Activated naive CD8-positive, alpha-beta T cell treated with anti-CD3 and anti-CD28 coated beads, Interleukin-2, amount 10 ng/mL, durations not matched to agents 7 days and 5 days (primary cell): ENCODE measurements at places on chromosomes 1 and 21.
A peak's percentile ranks its signal among the peaks of the same experiment; 100 is the strongest.

GRCh38 chr1:95849439-95849838 is 615.4 kb downstream of the RWDD3 start:
- no peak overlapping the region for H3K27ac ChIP-seq
- H3K4me1 ChIP-seq: no peaks in the 10 kb centered on the region
- no peak for DNase-seq
- H3K4me3 ChIP-seq: no peak overlapping the region
- no peaks in the 10 kb centered on the region for H3K27me3 ChIP-seq
- H3K36me3 ChIP-seq: no peaks in the 10 kb centered on the region

DNA sequence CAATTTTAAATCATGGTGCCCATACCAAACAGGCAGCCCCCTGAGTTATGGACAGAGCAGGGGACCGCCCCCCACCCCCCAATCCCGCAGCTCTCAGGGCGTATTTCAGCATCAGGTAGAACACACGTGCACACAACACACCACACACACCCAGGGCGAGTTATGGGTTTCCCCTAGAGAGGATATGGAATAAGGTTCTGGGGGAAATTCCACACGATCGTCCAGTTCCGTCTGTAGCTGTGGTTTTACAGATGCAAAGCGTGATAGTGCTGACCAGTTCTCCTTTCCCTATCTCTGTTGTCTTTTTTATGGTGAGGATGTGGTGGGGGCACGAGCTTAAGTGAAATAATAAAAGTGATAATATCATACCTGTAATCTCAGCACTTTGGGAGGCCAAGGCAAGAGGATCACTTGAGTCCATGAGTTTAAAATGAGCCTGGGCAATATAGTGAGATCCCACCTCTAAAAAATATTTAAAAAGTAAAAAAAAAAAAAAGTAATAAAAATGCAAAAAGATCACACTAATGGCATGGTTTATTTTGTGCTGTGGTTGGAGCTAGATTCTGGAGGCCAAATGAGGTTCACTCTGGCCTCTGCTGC is 25.1 kb downstream of the C2CD2 start:
- no peaks in the 10 kb centered on the region for H3K36me3 ChIP-seq
- H3K27ac ChIP-seq: peak overlapping the region; percentile 46
- DNase-seq: no peak

DNA sequence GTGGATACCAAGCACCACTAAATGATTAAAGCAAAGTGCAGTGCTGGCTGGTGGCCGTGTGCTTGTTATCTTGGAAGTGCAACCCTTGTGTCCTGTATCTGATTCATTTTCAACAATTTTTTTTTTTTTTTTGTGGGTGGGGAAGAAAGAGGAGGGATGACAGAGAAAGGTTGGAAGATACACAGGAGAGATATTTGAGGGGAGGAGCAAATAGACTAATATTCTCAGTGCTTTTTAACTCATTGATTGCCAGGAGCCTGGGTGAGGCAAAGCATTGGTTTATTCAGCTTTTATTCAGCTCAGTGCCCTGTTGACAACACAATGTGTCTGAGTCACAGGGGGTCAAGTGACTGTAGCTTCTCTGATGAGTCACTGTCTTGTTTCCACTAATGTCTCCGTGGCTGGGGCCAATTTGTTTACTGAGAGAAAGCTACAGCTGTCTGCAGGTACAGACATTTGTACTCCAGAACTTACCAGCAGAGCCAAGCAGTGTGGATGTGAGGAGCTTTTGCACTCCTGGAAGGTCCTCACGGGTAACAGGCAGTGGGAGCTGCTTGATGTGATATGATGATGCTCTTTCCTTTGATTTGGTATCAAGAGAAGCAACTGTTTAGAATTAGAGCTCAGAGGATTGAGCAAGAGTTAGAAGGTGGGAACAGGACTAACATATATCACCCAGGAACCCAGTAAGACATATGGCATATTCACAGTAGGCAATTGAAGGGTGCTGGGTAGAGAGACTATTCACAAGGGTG is 23.6 kb upstream of the DNM3 start:
- H3K27me3 ChIP-seq: no peaks in the 10 kb centered on the region
- no peaks in the 10 kb centered on the region for H3K36me3 ChIP-seq
- peaks cover 9% of the 10 kb centered on the region for H3K4me1 ChIP-seq
- H3K4me3 ChIP-seq: no peak overlapping the region
- DNase-seq: no peak

- no peaks in the 10 kb centered on the region for H3K4me1 ChIP-seq
- no peak overlapping the region for H3K27ac ChIP-seq
- H3K27me3 ChIP-seq: no peaks in the 10 kb centered on the region
- no peak overlapping the region for H3K4me3 ChIP-seq
- no peaks in the 10 kb centered on the region for H3K36me3 ChIP-seq
Observed at GRCh38 chr21:24705201-24705600, 902.1 kb downstream of the MRPL39 start.

DNA sequence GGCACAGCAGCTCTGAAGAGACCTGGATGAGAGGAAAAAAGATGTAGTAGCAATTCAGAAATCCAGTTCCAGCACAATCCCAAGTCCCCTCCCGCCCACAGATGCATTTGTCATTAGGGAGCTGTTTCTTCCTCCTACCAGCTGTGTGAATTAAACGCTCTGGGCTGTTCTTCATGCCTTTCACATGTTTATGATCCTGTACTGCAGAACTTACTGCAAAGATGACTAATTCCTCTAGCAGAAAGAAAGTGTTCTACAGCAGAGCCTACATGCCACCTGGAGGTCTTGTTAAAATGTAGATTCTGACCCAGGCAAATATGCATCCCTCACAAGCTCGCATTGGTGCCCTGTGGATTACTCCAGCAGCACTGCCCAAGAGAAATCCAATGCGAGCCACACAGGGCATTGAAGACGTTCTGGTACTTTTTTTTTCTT is 6.5 kb downstream of the ENO1 start:
- peak overlapping the region; percentile 96 for H3K4me3 ChIP-seq
- H3K36me3 ChIP-seq: peaks cover 87% of the 10 kb centered on the region
- peaks cover 58% of the 10 kb centered on the region for H3K4me1 ChIP-seq
- H3K27ac ChIP-seq: peak overlapping the region; percentile 90
- H3K27me3 ChIP-seq: no peaks in the 10 kb centered on the region
- no peak for DNase-seq

DNA sequence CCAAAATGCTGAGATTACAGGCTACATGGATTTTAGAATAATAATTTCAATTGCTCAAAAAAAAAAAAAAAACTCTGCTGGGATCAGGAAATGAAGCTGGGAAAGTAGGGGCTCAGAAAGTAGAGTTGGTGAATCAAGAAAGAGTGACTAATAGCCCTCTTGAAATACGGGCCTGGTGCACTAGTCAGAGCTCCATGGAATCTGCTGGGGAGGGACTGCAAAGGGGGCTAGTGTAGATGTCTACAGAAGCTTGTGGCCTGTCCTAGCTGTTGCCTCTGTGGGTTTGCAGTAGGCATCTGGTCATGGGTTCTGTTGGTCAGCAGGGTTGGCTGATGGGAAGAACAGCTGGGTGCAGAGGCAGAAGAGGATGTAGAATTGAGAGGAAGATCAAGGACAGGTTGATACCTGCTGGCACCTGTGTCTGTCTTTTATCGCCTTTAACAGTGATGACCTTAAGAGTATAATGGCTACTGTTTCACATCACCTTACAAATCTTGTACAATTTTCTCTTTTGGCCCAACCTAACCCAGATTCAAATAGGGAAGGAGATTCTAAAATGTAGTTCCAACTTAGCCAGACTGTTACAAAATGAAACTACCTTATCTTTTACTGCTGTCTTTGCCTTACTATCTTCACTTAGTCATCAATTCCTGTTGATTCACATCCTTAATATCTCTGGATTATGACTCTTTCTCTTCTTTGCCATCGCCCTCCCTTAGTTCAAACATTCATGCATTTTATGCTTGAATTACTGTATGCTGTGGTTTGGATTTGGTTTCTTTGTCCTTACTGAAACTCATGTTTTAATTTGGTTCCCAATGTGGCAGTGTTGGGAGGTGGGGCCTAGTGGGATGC is 126.2 kb downstream of the GIPC2 start:
- H3K4me3 ChIP-seq: no peak overlapping the region
- peaks cover 6% of the 10 kb centered on the region for H3K27me3 ChIP-seq
- H3K36me3 ChIP-seq: no peaks in the 10 kb centered on the region
- no peak overlapping the region for H3K27ac ChIP-seq
- no peaks in the 10 kb centered on the region for H3K4me1 ChIP-seq
- DNase-seq: no peak

DNA sequence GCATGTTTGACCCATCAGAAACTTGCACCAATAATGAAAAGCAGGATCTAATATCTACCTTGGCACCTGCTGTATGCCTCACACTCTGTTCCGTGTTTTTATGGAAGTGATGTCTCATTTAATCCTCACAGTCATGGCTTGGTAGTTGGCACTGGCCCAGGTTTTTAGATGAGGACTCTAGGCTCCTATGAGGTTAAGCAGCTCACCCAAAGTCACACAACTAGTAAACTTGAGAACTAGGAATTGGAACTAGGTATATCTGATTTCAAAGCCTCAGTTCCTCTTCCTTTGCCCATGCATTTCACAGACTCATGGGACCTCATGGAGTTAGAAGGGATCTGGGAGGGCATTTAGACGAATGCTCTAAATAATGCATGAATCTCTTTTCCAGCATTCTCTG is 21.3 kb upstream of the TARBP1 start:
- peaks cover 37% of the 10 kb centered on the region for H3K4me1 ChIP-seq
- H3K36me3 ChIP-seq: peaks cover 3% of the 10 kb centered on the region
- H3K27me3 ChIP-seq: peaks cover 3% of the 10 kb centered on the region
- H3K27ac ChIP-seq: peak overlapping the region; percentile 28
- no peak for DNase-seq

DNA sequence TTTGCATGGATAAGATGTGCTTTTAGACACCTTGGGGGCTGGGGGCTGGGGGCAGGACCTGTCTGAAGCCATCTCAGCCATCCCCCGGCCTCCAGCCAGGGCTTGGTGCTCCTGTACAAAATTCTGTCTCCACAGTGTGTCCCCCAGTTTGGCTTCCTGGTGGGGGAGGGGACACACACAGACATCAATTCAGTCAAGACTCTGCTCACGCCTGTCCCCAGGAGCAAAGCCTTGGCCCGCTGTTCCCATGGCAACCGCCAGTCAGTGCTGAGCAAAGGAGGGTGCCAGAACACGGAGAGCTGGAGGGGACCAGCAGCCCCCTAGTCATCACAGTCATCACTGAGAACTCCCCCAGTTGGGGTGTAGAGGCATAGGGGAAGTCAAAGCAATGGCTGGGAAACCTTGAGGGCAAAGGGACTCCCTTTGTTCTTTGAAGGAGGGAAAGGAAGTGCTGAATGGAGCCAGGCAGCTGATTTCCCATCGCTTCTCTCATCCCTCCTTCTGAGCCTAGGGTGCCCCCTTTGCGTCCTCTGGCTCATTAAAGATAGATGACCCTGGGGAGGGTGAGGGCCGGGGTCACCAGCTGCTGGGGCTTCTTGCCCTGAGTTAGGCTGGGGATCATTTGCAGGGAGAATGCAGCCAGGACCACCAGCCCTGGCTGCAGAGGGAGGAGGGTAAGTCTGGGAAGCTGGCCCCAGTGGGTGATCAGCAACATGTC is 134.9 kb upstream of the IPO9 start:
- H3K4me3 ChIP-seq: no peak overlapping the region
- H3K27me3 ChIP-seq: peaks cover 4% of the 10 kb centered on the region
- H3K36me3 ChIP-seq: no peaks in the 10 kb centered on the region
- no peaks in the 10 kb centered on the region for H3K4me1 ChIP-seq
- no peak overlapping the region for H3K27ac ChIP-seq

- no peaks in the 10 kb centered on the region for H3K4me1 ChIP-seq
- peak; percentile 24 for DNase-seq
- H3K27ac ChIP-seq: no peak overlapping the region
Observed at GRCh38 chr21:45993210-45994085, 11.9 kb downstream of the COL6A1 start.

DNA sequence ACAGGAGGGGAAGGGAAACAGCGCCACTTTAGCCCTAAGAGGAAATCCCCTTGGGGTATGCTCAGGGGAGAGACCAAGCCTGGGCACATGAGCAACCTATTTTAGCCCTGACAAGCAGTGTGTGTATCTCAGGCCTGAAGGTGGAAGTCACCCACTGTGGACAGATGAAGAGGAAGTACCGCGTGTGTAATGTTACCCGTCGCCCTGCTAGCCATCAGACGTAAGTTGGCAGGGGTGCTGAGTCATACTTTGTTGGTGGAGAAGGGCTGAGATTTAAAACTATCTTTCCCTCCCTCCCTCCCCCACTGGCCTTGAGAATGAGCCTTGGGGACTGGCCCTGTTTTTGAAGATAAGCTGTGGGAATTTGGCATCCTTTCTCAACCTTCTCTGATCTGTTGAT is 11.2 kb downstream of the AGO1 start:
- peaks cover 4% of the 10 kb centered on the region for H3K36me3 ChIP-seq
- no peak for DNase-seq
- no peaks in the 10 kb centered on the region for H3K4me1 ChIP-seq
- no peak overlapping the region for H3K27ac ChIP-seq

DNA sequence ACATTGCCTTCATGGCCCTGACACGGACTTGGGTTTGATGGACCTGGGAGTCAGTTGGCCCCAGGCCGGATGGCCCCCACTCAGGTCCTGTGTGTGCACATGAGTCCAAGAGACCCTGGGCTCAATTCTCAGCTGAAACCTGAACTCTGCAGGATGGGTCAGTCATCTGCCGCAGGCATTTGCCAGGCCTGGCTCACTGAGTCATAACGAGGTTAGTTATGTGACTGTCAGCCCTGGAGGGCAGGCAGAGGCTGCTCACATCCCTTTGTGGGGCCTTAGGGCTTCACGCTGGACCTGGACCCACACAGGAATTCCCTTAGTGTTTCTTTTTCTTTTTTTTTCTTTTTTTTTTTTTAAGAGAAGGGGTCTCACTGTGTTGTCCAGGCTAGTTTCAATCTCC is 46.5 kb downstream of the PSMG1 start:
- H3K4me1 ChIP-seq: no peaks in the 10 kb centered on the region
- H3K27me3 ChIP-seq: peaks cover 9% of the 10 kb centered on the region
- no peak for DNase-seq
- H3K27ac ChIP-seq: no peak overlapping the region
- H3K36me3 ChIP-seq: no peaks in the 10 kb centered on the region
